ENCODE measurements at places on chromosomes 5 and 9. TPM values are rescaled to one million over a fixed set of nuclear protein-coding genes. Genes with fewer than 3 reads are reported as not detected.

DNA sequence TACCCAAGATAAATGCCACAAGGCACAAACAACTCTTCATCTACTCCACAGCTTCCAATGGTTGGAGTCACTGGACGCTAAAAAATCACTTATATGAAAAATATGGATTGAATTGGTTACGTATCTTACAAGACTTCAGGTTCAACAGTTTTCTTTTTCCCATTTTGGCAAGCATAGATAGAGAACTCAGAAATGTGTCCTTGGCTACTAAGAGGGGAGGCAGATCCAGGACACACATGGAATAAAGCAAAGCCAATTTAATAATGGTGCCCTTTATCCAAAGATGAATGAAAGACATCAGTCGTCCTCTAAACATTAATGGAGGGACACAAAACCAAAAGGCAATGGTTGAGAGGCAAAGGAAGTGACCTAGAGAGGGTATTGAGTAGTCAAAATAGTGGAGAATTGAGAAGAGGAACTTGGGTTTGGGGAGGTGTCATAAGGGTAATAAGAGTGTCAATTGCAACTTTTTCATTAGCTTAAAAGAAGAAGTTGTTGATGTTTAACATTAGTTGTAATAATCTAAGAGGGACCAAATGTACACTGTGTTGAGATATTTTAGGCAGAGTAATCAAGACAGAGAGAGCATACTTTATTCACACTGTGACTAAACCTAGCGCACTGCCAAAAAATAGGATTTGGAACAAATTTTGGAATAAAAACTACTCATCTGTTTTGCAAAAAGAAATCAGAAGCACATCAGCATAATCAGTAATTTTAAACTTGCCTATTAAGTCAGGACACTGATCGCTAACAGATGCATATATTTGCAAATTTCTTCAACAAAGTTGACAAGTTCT lies 308.2 kb downstream of the ARL15 start:
- no peak for DNase-seq

The OTULINL gene
- 59.6 TPM for total RNA-seq

GRCh38 chr9:33506626-33507370 lies 17.3 kb upstream of the ANKRD18B start:
- no peak for DNase-seq

DNA sequence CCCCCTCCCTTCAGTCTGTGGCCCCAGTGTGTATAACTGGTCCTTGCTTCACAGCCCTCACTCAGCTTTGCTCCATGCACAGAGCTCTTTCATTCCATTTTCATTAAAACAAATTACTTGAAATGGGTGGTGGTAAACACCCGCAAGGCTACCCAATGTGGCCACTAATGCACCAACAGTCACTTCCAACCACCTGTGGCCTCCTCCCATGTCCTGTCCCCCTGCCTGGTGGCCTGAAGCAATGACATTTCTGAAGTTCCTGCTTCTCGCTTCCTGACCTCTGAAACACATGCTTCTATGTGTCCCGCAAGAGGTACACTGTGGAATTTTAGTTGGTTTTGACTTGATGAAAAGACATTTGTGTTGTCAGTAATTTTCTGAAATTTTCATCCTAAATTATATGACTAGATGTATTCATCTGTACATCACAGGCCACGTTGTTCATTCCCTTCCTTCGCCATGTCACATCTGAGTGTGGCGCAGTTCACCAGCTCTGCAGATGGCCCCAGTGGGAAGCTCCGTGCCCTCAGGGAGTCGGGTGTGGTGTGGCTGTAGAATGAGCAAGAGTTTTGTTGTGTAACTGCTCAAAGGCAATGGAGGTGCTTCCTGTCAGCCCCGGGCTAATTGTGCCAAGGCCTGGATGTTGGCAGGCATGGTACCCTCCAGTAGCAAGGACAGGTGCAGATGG lies 9.6 kb downstream of the ROPN1L start:
- DNase-seq = no peak

- DNase-seq = no peak
Measured at GRCh38 chr5:57441557-57441956, 41.1 kb downstream of the ACTBL2 start.

GRCh38 chr9:120500733-120501132 lies 79.2 kb downstream of the CDK5RAP2 start:
- no peak for DNase-seq

DNA sequence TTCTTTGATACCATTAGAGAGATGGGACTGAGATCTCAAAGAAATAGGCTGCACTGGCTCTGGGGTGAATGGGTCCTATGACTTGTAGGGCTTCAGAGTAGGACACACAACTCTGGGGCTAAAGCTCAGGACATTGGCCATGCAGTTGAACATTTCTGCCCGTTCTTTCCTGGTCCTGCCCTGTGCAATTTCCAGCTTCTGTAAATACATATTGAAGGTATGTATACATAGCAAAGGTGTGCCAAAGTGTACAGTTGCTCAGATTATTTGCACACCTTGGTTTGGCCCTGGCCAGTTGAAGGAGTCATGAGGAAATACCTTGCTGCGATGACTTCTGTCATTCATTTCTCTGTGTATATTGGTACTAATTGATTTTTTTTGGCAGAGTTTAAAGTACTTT lies 52.8 kb upstream of the TAF11L2 start:
- no peak for DNase-seq

The PCDHGA1 gene
- not detected for total RNA-seq

DNA sequence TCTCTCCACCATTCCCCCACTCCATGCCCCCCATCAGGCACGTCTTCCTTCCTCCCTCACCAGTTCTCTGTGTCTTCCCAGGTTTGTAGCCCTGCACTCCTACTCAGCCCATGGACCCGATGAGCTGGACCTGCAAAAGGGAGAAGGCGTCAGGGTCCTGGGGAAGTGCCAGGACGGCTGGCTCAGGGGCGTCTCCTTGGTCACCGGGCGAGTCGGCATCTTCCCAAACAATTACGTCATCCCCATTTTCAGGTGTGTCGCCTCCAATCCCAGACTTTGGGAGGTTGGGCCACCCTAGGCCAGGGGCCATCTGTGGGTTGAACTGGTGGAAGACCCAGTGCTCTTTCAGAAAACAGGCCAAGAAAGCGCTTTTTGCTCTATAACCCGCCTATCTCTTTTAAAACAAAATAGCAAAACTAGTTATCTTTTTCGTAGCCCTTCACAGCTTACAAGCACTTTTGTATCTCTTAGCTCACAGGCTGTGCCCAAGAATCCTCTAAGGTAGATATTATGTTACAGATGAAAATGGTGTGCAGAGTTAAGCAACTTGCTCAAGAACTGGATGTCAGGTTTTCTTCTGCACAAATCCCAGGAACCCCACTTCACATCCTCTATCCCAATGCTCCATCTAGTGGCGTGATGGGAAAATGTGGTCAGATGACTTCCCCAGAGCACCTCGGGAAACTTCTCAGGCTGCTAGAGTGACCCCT lies 56.2 kb downstream of the PLAC8L1 start:
- no peak for DNase-seq

The PLAC8L1 gene
- total RNA-seq = 0.42 TPM

The ARL14EPL gene
- total RNA-seq = not detected
